ENCODE measurements at places on chromosomes 5 and 9.

- no peak for DNase-seq
These were observed 4.9 kb downstream of the IRX2 start for GRCh38 chr5:2746561-2747032.

DNA sequence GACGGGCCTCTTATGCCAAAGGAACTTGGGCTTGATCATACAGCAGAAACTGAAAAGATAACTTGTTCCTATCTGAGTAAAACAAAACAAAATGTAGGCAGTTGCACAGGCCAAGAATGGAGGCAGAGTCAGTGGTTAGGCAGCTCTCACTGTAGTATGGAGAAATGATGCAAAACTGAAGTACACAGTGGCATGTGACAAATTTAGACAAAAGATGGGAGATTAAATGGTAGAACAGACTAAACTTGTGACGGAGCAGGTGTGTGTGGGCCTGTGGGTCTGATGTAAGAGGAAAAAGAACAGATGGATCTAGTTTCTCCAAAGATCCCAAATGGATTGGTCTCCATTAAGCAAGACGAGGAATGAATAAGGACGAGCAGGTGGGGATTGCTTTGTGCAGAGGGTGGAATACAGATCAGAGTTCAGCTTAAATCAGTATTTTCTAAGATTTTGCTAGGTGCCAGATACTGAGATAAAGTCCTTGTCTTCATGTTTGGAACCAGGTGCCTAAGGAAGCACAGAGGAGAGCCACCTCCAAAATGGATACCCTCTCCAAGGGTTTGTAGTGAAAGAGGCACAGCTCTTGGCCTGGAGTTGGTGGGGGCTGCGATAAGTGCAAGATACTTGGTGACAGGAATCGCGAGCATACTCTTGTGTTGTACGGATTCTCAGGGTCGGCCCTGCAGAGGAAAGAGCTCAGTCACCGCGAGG is 722 bp upstream of the DCP2 start:
- DNase-seq: no peak

- DNase-seq: no peak
These were observed 1.6 kb upstream of the SEC16A start for GRCh38 chr9:136484153-136485048.

- DNase-seq: peak; percentile 38
These were observed 138.7 kb downstream of the RAPGEF6 start for GRCh38 chr5:131496400-131496713.

- DNase-seq: no peak
These were observed 80.1 kb downstream of the ITGA1 start for GRCh38 chr5:52867809-52868208.

Measured in Right ventricle myocardium superior (tissue), 1 donor.